ENCODE measurements at places on chromosomes 7 and 10.

DNA sequence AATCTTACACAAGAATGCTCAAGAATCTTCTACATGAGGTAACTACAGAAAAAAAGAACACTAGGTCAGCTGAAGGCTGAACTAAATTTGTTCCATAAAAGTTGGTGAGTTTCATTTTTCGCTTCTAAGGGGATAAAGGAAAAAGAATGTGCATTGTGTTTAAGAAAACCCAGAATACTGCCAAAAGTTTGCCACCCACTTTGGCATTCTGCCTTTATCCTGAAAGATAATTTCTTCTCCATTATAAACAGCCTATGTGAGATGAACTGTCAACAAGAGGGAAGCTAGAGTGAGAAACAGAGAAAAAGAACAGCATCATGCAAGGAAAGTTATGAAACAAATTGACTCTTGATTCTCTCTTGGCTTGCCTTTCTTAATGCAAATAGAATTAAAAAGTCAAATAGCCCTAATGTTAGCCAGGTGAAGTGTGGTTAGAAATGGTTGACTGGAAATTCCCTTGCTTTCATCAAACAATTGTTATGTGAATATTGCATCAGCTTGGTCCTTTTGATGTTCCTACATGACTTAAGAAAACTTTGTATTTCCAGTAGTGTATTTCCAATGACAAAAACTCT lies 25.8 kb downstream of the STEAP1 start:
- peak; percentile 53 for DNase-seq
- peak overlapping the region; percentile 70 for H3K27ac ChIP-seq
- H3K36me3 ChIP-seq: no peaks in the 10 kb centered on the region
- peak overlapping the region; percentile 8 for H3K4me3 ChIP-seq

- H3K36me3 ChIP-seq: no peaks in the 10 kb centered on the region
- no peaks in the 10 kb centered on the region for H3K27me3 ChIP-seq
- no peak overlapping the region for H3K27ac ChIP-seq
- no peak overlapping the region for H3K4me3 ChIP-seq
- no peak for DNase-seq
These were observed 5.2 kb downstream of the ADAP1 start for GRCh38 chr7:949021-949934.

- H3K36me3 ChIP-seq: no peaks in the 10 kb centered on the region
- peak; percentile 91 for DNase-seq
- no peaks in the 10 kb centered on the region for H3K27me3 ChIP-seq
These were observed 144.4 kb downstream of the TES start for GRCh38 chr7:116354546-116355423.

DNA sequence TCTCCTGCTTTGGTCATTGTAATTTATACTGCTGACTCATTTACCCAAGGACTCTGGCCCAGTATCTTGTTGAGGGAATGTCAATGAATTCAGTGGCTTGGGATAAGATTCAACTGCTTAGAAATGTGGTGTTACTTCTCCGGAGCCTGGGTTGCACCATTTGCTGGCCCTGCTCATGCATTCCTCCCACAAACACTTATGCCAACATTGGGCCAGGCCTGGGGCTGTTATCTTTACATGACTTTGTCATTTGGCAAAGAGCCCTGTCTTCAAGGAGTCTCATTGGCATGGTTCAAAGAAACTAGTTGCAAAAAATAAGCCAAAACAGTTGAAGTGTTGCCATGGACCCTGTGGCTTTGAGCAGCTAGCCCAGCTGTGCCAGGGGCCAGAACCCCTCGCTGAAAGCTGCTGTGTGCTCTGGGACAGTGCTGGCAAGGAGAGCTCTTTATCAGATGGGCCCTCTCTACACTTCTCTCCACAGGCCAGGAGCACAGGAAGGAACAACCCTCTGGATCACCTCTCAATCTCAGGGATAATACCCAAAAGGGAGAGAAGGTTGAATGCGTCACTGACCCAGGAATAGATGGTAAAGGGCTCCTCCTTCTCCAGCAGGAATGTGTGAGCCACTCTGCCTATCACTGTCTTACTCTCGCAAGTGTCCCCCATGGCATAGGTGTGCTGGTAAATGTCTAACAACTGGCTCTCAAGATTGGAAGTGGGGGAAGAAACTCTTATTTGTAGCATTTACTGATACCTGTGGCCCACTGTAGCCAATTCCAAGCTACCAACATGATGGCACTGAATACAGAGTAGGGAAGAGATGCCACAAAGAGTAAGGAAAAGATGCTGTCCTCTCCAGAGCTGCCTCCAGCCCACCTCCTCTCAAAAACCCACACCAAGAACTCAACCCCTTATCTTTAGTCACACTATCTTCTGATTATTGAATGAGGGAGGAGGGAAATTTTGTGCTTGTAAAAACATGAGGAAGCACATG lies 23.5 kb upstream of the PDE1C start:
- peaks cover 35% of the 10 kb centered on the region for H3K27me3 ChIP-seq
- H3K27ac ChIP-seq: no peak overlapping the region
- H3K36me3 ChIP-seq: no peaks in the 10 kb centered on the region
- no peak for DNase-seq
- H3K4me3 ChIP-seq: no peak overlapping the region

- no peak overlapping the region for H3K27ac ChIP-seq
- no peaks in the 10 kb centered on the region for H3K4me1 ChIP-seq
- H3K36me3 ChIP-seq: no peaks in the 10 kb centered on the region
- no peak overlapping the region for H3K4me3 ChIP-seq
These were observed 424.7 kb upstream of the NRP1 start for GRCh38 chr10:33759191-33759590.

All from A673 (cell line).